ENCODE measurements at places on chromosomes 1 and 21.

DNA sequence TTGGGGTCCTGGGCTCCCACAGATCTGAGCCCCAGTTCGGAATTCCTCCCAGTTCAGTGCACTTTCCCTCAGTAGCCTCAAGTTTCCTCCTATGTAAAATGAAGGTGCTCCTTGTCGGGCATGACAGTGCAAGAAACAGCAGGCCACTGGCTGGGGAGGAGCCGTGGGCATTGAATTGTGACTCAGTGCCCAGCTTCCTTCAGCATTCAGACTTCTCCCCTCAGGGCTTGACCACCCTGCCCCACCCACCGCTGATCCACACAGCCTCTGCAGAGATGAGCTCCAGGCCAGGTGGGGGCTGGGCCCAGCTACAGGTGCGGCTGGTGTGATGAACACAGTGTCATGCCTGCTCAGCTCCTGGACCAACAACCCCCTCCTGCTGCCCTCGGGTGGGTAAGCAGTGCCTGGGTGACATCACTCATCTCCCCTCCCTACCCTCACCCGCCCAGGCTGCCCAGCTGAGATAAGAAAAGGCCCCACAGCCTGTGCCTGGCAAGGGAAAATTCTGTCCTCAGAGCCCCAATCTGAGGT, 4.9 kb downstream of the MOB3C start:
- DNase-seq = no peak

GRCh38 chr1:113983826-113984225, 4.6 kb downstream of the OLFML3 start:
- no peak for DNase-seq

DNA sequence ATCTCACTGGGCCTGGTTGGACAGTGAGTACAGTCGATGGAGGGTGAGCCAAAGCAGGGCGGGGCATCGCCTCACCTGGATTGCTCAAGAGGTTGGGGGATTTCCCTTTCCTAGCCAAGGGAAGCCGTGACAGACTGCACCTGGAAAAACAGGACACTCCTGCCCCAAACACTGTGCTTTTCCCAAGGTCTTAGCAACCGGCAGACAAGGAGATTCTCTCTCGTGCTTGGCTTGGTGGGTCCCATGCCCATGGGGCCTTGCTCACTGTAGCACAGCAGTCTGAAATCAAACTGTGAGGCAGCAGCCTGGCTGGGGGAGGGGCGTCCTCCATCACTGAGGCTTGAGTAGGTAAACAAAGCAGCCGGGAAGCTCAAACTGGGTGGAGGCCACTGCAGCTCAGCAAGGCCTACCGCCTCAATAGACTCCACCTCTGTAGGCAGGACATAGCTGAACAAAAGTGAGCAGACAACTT, 11.3 kb downstream of the C1orf105 start:
- DNase-seq = no peak

DNA sequence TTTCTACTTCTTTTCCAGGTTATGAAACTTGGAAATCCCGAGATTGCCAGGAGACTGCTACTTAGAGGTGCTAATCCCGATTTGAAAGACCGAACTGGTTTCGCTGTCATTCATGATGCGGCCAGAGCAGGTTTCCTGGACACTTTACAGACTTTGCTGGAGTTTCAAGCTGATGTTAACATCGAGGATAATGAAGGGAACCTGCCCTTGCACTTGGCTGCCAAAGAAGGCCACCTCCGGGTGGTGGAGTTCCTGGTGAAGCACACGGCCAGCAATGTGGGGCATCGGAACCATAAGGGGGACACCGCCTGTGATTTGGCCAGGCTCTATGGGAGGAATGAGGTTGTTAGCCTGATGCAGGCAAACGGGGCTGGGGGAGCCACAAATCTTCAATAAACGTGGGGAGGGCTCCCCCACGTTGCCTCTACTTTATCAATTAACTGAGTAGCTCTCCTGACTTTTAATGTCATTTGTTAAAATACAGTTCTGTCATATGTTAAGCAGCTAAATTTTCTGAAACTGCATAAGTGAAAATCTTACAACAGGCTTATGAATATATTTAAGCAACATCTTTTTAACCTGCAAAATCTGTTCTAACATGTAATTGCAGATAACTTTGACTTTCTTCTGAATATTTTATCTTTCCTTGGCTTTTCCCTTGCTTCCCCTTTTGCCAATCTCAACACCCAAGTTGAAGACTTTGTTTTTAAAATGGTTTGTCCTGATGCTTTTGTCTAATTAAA, 4.0 kb downstream of the CDKN2C start:
- no peak for DNase-seq

- no peak for DNase-seq
These were observed 63.9 kb downstream of the NDUFS5 start for GRCh38 chr1:39089931-39090521.

DNA sequence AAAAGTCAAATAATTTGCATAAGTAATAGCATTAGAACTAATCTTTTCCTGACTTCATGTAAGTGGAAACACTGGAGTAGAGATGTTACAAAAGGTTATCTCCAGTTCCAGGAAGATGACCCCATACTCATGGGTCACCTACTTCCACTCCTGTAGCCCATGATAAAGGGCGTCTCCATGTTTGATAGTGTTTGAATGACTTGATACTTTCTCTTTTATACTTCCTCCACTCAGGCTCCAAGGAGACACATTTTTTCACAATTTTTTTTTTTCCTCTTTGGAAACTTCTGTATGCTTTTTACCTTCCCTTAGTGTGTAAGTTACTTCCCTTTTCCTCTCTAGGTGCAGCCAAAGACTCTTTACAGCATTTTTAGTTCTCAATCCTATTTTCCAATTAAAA, 382.1 kb upstream of the B3GALT2 start:
- no peak for DNase-seq

DNA sequence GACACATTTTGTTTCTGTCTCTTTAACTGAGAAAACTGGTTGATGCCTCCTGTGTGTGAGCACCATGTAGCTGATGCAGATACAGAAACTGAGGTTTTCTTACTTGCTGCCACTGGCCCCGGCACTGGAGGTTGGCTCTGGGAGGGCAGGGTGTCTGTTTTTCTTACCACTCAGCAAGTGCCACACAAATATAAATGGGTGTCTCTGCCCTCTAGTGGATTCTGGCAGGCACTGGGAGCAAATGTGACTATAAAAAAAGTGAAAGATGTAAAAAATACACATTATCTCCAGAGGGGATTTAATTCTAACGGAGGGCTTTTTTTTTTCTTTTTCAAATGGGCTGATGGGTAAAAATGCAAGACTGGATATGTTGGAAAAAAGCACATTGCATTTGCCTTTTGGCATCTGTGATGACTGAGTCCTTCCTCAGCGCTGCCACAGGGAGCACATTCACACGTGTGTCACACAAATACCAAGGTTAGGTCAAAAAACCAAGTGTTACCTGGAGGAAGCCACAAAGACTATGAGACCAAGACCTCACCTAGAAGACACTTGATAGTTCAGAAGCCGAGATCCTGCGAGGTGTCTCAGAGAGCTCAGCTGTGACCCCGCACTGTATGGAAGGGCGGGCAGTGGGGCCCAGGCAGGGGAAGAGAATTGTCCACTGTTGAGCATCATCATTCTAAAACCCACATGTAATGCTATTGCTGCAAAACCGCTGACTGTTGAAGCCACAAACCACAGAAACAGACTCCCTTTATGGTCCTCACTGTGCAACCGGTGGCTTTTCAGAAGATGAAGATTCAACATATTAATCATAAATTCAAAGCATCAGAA, 18.9 kb downstream of the PGBD2 start:
- peak; percentile 60 for DNase-seq

- DNase-seq = no peak
These were observed 207.1 kb downstream of the SLC35F3 start for GRCh38 chr1:234111458-234112142.

GRCh38 chr21:46604975-46605766, at the start of gene S100B:
S100B (minus strand) TSS chr21:46605082; CDS start chr21:46602415, 2,667 bp downstream.
- no peak for DNase-seq

DNA sequence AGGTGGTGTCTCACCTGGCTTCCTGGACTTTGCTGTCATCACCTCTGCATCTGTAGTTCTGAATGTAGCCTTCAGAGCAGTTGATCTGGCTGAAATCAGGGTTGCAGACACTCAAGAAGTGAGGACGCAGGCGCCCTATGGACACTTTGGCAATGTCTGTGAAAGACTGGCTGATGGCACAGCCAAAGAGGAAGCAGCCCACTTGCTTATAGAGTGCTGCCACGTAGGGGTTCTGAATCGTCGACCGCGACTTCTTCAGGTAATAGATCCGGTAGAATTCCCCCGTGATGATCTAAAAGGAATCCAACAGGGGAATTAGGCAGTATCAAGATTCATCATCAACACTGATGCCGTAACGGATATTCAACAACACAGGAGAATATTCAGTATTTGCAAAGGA, 55.1 kb downstream of the PLPP3 start:
- DNase-seq = no peak

DNA sequence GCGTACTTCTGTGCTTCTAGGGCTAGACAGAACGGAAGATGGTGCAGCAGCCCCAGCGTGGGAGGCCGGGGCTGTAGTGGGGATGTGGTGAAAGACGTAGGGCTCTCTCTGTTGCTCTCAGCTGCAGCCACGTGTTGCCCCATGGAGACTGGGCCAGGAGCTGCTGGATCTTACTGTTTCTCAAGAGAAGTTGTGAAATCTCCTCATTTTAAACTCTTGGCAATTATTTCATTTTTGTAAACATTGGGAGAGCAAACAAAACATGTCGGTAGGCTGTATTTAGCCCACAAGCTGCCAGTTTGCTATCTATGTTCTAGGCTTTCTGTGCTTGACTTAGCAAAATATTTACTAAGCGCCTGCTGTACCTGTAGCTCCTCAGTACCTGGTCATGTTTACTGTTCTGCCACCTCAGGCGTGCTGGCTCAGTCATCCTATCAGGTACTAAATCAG, 15.9 kb upstream of the ELOA start:
- DNase-seq = no peak

DNA sequence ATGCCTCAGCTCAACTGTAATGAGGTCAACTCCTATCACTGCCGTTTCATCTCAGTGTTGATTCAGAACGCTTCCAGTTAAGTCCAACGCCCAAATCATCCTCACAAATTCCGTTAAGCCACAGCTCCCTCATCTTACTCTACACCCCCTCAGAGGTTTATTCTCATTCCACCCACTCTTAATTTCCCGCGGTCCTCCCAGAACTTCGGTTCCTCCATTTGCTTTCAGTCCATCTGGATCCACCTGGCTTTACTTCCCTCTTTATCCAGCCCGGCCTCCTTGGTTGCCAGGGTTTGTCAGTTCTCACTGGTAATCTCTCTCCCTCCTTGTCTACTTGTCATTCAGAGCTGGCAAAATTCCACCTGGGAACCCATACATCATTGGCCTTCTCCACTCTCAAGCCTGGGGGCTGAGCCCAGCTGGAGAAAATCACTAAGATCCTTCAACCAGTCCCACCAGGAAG, 51.3 kb upstream of the RUNX1 start:
- DNase-seq = no peak

- DNase-seq = no peak
These were observed 2.1 kb upstream of the EFNA1 start for GRCh38 chr1:155125511-155125945.

GRCh38 chr21:36323032-36323431, 3.0 kb downstream of the MORC3 start:
- DNase-seq = no peak

DNA sequence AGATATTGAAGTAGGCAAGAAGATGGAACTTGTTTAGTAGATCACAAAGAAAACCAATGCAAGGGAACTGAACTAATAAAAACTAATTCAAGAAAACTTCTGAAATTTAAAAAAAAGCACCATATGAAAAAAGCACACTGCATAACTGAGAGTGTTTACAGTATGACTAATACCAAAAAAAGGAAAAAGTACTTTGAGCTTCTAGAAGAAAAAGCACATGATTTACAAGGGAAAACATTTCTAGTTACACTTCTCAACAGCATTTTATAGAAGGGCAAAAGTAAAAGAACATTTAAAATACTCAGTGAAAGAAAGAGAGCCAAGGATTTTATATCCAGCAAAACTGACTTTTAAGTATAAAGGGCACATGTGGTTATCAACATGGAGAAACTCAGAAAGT, 233.6 kb downstream of the RPS6KC1 start:
- DNase-seq = no peak

GRCh38 chr1:172824209-172824608, 165.3 kb downstream of the FASLG start:
- no peak for DNase-seq

GRCh38 chr1:206435445-206435844, 34.8 kb upstream of the IKBKE start:
- DNase-seq = no peak

DNA sequence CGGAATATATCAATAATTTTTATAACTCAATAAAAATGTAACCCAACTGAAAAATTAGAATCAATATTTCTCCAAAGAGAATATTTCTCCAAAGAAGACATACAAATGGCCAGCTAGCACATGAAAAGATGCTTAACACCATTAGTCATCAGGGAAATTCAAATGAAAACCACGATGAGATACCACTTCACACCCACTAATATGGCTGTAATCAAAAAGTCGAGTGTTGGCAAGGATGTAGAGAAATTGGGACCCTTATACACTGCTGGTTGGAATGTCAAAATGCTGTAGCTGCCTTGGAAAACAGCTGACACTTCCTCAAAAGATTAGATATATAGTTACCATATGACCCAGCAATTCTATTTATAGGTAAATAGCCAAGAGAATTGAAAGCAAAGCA, 133.0 kb downstream of the GPR52 start:
- DNase-seq = no peak

DNA sequence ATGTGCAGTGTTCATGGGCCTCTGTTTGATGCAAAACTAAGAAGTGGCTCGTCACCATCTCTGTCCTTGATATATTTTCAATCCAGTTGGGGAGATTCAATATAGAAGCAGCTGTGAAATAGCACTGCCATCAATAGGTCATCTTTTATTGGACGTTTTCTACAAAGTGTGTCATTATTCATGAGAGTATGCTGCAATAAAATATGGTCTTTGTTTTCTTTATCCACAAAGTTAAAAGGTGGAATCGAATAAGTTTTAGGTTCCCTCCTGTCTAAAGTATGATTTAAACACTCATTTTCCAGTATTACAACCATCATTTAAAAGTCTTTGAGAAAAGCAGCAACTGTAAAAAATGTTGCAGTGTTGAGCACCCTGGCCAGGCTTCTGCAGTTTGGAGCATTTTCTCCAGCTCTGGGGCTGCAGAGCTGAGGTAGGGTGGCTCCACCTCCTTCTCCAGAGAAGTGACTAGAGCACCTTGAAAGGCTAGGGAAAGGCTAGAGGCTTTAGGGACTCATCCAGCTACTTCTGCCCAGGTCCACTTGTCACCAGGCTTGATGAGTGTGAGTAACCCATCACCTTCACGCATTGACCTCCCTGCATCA, 56.5 kb upstream of the DNAH14 start:
- no peak for DNase-seq

DNA sequence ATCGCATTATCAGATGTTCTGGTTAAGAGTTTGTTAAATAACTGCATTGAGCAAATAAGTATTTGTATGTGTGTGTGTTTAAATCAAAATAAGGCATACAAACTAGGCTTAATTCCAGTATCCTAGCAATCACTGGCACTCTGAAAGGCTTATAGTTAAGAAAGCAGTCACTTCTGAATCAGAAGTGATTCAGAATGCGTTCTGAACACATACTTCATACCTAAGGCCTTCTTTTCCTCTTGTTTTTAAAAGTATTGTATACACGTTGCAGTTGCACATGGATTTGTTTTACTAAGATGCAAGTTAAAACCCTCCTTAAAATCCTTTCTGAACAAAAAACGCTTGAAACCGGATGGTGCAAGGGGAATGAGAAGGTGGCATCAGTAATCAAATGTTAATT, 238.4 kb upstream of the DMRTA2 start:
- no peak for DNase-seq

- no peak for DNase-seq
These were observed 41.7 kb downstream of the UTP25 start for GRCh38 chr1:209869291-209870149.

GRCh38 chr1:12052008-12052573, 11.0 kb upstream of the TNFRSF8 start:
- peak; percentile 78 for DNase-seq

Measured in activated T-cell treated with anti-CD3 and anti-CD28 coated beads, Interleukin-2, amount 50 U/mL, for 72 hours (primary cell).